ENCODE measurements at places on chromosomes 11 and 22.

- DNase-seq: no peak
These were observed 2.0 kb downstream of the ANO3 start for GRCh38 chr11:26333906-26334305.

- DNase-seq: no peak
These were observed 2.1 kb downstream of the OR5B21 start for GRCh38 chr11:58505849-58506248.

- no peak for DNase-seq
These were observed 701 bp downstream of the DIXDC1 start for GRCh38 chr11:111937844-111938243.

GRCh38 chr22:17472932-17473331, 90.4 kb upstream of the SLC25A18 start:
- no peak for DNase-seq

DNA sequence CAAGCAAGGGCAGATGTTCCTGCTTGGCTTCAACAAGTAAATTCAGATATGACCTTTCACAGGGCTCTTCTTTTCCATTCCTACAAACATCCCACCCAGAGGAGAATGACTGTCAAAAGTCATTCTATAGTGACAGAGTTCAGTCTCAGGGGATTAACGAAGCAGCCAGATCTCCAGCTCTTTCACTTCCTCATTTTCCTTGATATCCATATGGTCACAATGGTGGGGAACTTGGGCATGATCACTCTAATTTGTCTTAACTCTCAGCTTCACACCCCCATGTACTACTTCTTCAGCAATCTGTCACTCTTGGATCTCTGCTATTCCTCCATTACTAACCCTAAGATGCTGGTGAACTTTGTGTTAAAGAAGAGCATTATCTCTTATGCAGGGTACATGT, 15.0 kb upstream of the OR8B8 start:
- no peak for DNase-seq
